ENCODE measurements at places on chromosomes 1 and 21. TPM values are rescaled to one million over a fixed set of nuclear protein-coding genes. Genes with fewer than 3 reads are reported as not detected.

The DRAM2 gene
- polyA plus RNA-seq, result 87.3 TPM

The KRTAP22-1 gene
- not detected for polyA plus RNA-seq

The AJAP1 gene
- polyA plus RNA-seq, result 1.2 TPM

The BARHL2 gene
- polyA plus RNA-seq, result not detected

The GREM2 gene
- polyA plus RNA-seq, result 8.5 TPM

The RBM11 gene
- 4.8 TPM for polyA plus RNA-seq

The DTL gene
- polyA plus RNA-seq, result 0.96 TPM

The ZNF683 gene
- not detected for polyA plus RNA-seq

The TCP10L gene
- 0.59 TPM for polyA plus RNA-seq

The KRTAP7-1 gene
- not detected for polyA plus RNA-seq

The ZNF593OS gene
- polyA plus RNA-seq, result not detected

The WNT3A gene
- not detected for polyA plus RNA-seq

The CCT8 gene
- 175 TPM for polyA plus RNA-seq

The FAM110D gene
- polyA plus RNA-seq, result 1.6 TPM

The RGS8 gene
- 4.8 TPM for polyA plus RNA-seq

The ANGPTL1 gene
- polyA plus RNA-seq, result 83.2 TPM

The RPTN gene
- not detected for polyA plus RNA-seq

The HENMT1 gene
- 7.4 TPM for polyA plus RNA-seq

The MAN1C1 gene
- 28.2 TPM for polyA plus RNA-seq

The EPHA8 gene
- not detected for polyA plus RNA-seq

The RGS13 gene
- 0.29 TPM for polyA plus RNA-seq

The AMY1B gene
- not detected for polyA plus RNA-seq

The C1orf21 gene
- polyA plus RNA-seq, result 22.9 TPM

The FALEC gene
- polyA plus RNA-seq, result not detected

The KCNK2 gene
- 0.36 TPM for polyA plus RNA-seq

The NBPF4 gene
- not detected for polyA plus RNA-seq

The CHIT1 gene
- 7.0 TPM for polyA plus RNA-seq

The RNU1-4 gene
- polyA plus RNA-seq, result not detected

The EXTL1 gene
- polyA plus RNA-seq, result 1.5 TPM

The GPR61 gene
- polyA plus RNA-seq, result 0.25 TPM

The KRTAP19-3 gene
- not detected for polyA plus RNA-seq

The LCE3D gene
- not detected for polyA plus RNA-seq

The KCNK1 gene
- polyA plus RNA-seq, result 4.9 TPM

The RNF186 gene
- polyA plus RNA-seq, result 0.11 TPM

The DLGAP3 gene
- 0.05 TPM for polyA plus RNA-seq

The FCRL2 gene
- polyA plus RNA-seq, result 0.12 TPM

The OR2L8 gene
- polyA plus RNA-seq, result not detected

The OR2M3 gene
- polyA plus RNA-seq, result not detected

The ST6GALNAC3 gene
- 4.0 TPM for polyA plus RNA-seq

The BPNT1 gene
- polyA plus RNA-seq, result 34.0 TPM

The SPRR2D gene
- polyA plus RNA-seq, result 1.1 TPM

The TEDDM1 gene
- 0.58 TPM for polyA plus RNA-seq

The PRAMEF14 gene
- not detected for polyA plus RNA-seq

The VPS26C gene
- 47.7 TPM for polyA plus RNA-seq

The KPRP gene
- not detected for polyA plus RNA-seq

The C1orf141 gene
- 11.2 TPM for polyA plus RNA-seq

The MTR gene
- polyA plus RNA-seq, result 21.9 TPM

The FCAMR gene
- polyA plus RNA-seq, result not detected

The PDC gene
- polyA plus RNA-seq, result not detected

The C1orf116 gene
- 0.02 TPM for polyA plus RNA-seq

The CHI3L2 gene
- polyA plus RNA-seq, result 0.91 TPM

The EFNA3 gene
- polyA plus RNA-seq, result 2.1 TPM

The ST3GAL3 gene
- polyA plus RNA-seq, result 18.5 TPM

The PCBP3 gene
- polyA plus RNA-seq, result 3.1 TPM

The FCN3 gene
- 6.5 TPM for polyA plus RNA-seq

The FLG2 gene
- polyA plus RNA-seq, result not detected

The GPR161 gene
- polyA plus RNA-seq, result 13.6 TPM

The MANEAL gene
- polyA plus RNA-seq, result 3.7 TPM

The ACTN2 gene
- polyA plus RNA-seq, result 1.6 TPM

All from ovary (tissue), 10 donors.